ENCODE measurements at places on chromosomes 6 and 20.

DNA sequence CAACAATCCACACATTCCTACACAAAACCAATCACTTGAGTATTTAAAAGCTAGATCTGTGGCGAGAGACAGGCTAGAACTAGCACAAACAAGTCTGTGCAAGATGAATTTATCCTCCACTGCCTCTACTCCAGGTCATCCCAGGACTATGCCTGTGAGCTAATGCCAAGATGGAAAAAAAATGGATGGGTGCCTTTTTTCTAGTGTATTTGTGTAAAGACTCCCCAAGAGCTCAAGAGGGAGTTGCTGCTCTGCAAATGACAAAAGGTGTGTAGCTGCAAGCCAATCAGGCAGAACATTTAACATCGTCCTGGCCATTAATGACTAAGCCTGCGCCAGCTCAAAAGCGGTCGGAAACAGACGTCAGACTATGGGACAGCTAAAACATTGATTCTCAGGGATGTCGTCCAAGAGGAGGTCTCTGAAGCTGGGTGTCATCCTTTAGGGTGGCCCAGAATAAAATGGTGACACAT, 21.9 kb downstream of the ATXN1 start:
- DNase-seq, result no peak

DNA sequence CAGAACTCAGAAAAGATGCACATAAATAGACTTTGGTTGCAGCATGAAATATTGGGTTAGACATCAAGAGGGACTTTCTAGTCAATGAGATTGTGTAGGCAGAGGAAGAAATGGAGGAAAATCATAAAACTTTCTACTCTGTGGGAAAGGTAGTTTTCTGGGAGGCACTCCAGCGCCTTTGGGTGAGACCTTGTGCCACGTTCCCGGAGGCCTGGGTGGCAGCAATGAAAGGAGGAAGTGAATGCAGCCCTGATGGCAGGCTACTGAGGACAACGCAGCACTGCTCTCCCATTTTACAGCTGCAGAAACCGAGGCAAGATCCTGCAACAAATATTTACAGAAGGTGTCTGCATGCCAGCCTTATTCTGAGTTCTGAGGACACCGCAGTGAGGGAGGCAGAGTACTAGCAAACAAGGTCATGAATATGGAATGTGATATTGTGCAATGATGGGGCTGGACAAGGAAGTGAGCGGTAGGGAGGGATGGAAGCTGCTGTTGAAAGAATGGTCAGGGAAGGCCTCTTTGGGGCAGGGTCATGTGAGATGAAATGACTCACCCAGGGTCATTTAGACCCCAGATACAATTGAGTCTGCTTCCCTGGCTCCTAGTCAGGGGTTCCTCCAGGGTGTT, 159.1 kb downstream of the TFAP2C start:
- DNase-seq, result no peak

GRCh38 chr20:33993576-33994221, at the start of gene RALY:
Gene RALY, plus strand, starts transcription at chr20:33993911. Its CDS starts 78,164 bp downstream, at chr20:34072075.
- peak; percentile 93 for DNase-seq

GRCh38 chr6:3490625-3490980, 33.8 kb upstream of the SLC22A23 start:
- no peak for DNase-seq

- no peak for DNase-seq
Observed at GRCh38 chr6:24329451-24329850, 28.4 kb downstream of the DCDC2 start.

- DNase-seq, result no peak
Observed at GRCh38 chr6:45837541-45838200, 178.0 kb downstream of the CLIC5 start.
